Stomach (tissue), 19 donors: ENCODE measurements at places on chromosomes 6 and 20.

DNA sequence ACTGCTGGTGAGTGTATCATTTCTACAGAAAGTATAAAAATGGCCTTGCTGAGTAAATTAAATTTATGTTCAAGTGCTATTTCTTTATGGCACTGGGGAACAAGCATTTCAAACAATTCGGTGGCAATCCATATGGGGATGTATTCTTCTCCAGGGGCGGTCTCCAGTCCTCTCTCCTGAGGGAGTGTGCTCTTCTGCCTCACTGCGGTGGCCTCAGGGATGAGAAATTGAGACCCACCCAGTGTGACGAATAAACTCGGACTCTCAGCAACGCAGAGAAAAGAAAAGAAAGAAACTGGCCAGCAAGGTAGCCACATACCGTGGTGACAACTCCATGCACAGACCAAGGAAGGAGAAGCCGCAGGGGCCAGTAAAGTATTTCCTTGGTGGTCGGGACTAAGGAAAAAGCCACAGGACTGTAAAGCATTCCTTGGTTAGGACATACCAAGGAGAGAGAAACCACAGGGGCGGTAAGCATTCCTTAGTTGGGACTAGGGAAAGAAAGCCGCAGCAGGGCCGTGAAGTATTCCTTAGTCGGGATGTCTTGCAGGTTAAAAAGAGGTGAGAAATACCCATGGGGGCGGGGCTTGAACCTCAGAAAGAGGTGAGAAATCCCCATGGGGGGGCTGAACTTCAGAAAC, 13.6 kb upstream of the GOPC start:
- no peak for DNase-seq

DNA sequence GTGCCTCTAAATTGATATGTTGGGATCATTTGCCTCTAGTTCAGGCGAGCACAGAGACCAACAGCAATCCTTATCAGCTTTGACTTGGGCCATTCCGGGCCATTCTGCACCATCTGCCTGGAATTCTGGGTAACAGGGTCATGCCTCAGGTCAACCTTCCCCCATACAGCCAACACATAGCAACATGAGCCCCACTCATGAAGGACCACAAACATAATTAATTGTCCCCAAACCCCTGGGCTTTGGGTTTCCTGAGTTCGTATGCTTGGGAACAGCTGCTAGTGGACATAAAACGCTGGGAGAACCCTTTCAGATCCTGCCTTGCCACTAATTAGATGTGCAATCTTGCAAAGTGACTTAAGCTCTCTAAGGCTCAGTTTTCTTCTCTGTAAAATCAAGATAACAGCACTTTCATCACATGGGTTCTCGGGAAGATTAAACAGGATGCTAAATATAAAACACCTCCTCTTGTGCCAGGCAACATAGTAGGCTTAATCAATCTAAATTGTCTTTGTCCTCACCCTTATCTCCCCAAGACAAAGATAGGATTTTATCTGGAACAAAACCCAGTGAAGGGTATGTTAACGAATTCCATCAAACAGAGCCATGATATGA, 426.5 kb downstream of the CD83 start:
- DNase-seq: no peak

DNA sequence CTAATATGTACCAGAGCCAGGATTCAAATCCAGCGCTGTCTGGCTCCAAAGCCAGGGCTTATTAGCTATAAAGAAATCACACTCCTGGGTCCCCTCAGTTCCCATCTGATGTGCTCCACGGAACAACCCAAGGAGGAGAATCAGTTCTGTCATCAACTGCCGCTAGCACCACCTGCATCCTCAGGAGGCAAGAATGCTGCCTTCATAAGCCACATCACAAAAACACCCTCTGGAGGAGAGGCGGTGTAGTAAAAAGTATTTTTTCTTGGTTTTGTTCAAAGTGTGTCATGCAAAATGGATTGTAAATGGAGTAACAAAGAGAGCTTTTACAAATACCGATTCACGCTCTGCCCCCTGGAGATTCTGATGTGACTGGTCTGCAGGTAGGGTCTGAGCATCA, 57.1 kb downstream of the TNFRSF21 start:
- DNase-seq: no peak

- DNase-seq: peak; percentile 65
Observed at GRCh38 chr20:1005452-1006027, 3.4 kb upstream of the RSPO4 start.

GRCh38 chr20:62622877-62623487, 19.3 kb upstream of the SLCO4A1 start:
- DNase-seq: no peak

DNA sequence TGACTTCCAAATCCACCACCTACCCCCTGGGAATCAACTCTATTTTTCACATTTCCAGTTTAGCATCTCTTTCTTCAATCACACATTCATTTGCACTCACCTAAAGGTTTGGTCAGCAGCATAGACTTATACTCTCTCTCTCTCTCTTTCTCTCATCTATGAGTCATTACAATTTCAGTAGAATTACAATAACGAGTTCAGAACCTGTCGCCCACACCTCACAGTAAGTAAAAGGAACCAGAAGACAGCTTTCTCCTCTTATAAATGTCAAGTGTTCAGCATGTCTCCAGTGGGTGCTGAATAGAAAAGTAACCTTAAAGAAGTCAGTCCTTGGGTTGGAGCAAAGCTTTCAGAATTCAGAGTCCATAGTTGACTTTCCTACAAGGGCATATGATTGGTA, 1.1 kb upstream of the PHACTR1 start:
- DNase-seq: no peak

GRCh38 chr6:150683320-150683719, 83.6 kb downstream of the PLEKHG1 start:
- DNase-seq: peak; percentile 69

GRCh38 chr6:141264101-141264500, 868.6 kb upstream of the GJE1 start:
- DNase-seq: no peak

DNA sequence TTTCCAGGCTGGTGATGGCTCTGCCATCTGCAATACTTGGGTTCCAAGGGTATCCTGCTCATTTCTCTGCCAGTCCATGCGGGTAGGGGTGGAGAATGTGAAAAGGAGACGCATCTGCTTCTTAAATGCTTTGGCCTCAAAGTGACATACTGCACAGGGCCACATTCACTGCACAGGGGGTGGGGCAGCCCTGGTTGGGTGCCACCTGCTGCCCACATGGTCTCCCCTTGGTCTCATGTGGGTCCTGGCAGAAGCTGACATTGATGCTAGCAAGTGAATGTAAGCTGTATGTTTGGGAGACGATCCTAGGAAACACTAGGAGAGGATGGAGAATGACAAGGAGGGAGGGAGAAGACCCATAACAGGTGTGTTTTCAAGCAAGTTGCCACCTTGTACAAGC, 140.9 kb downstream of the EDN3 start:
- no peak for DNase-seq

DNA sequence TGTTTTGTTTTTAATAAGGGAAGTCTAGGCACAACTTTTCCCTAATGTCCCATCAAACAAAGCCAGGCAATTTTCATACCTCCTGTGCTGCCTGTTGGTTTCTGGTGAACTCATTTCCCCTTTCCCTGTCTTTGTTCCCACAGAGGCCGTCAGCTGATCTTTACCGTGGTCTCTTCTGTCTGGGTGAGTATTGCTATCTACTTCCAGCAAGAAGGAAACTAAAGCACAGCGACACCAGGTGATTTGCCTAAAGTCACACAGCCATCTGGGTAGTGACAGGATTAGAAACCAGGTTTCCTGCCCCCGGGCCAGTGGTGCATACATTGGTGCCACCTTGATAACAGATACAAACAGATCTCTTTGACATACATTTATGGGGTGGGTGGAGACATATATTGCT, 59.6 kb downstream of the RAB44 start:
- no peak for DNase-seq

GRCh38 chr20:18676396-18676795, 88.5 kb downstream of the DTD1 start:
- no peak for DNase-seq

GRCh38 chr20:41798930-41799502, 180.8 kb upstream of the CHD6 start:
- DNase-seq: no peak

- no peak for DNase-seq
Observed at GRCh38 chr20:38023181-38024001, 9.9 kb downstream of the TTI1 start.

GRCh38 chr20:62493253-62493885, 17.6 kb upstream of the GATA5 start:
- DNase-seq: peak; percentile 80

- no peak for DNase-seq
Observed at GRCh38 chr20:47210470-47210869, 146.0 kb downstream of the ZMYND8 start.

DNA sequence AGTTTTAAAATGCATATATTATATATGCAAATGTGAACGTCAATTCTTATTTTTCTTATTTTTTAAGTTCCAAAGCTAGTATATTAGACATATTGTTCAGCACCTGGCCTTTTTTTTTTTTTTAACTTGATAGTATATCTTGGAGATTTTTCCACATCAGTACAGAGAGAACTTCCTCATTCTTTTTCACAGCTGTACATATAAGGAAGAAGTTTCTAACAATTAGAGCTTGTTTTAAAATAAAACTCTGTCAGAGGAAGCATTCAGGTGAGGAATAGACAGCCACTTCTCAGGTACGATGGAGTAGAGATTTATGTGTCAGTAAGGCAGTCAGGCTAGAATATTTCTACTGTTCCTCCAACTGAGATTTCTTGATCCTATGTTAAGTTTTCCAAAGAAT, 233.1 kb upstream of the SUPT3H start:
- no peak for DNase-seq

DNA sequence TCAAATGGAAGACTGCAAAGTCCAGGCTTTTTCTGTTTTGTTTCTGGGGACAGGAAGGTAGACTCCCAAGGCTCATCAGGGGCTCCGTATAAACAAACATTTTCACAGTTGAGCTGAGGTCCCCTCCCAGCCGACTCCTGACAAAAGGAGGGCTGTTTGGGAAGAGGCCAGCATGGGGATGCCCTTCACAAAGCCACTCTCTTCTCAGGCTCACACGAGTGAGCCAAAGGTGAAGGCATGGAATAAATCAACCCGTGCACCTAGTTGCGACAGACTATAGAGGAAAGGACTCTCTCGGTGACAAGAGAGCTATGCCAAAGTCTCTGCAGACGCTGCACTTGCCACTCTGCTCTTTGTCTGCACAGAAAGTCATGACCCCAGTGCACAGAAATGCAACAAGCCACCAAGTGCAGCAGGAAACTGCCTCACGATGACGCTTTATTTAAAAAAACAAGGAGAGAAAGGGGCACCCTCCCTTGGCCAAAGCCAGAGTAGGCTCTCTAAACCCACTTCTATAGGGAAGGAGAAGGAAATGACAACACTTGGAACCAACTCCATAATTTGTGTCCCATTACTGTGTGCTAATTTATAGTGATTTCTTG, 21.0 kb downstream of the JAG1 start:
- no peak for DNase-seq

DNA sequence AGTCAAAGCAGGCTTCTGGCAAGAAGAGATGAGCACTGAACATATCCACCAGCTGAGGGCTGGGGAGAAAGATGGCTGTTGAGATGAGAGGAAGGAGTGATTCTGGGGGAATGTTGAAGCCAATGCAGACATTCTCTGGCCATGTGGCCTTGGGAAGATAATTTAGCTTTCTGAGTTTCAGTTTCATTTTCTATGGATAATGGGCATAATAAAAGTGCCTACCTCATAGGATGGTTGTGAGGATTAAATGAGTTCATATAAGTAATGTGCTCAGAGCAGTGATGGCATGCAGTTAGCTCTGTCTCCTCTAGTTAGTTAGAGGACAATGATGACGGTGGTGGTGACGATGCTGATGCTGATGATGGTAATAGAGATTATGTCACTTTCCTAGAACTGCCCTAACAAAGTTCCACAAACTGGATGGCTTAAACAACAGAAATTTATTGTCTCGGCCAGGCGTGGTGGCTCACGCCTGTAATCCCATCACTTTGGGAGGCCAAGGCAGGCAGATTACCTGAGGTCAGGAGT, 18.5 kb upstream of the KCNK5 start:
- no peak for DNase-seq
